Cardiac muscle cell (in vitro differentiated cells and primary cell): ENCODE measurements at places on chromosomes 4 and X.

DNA sequence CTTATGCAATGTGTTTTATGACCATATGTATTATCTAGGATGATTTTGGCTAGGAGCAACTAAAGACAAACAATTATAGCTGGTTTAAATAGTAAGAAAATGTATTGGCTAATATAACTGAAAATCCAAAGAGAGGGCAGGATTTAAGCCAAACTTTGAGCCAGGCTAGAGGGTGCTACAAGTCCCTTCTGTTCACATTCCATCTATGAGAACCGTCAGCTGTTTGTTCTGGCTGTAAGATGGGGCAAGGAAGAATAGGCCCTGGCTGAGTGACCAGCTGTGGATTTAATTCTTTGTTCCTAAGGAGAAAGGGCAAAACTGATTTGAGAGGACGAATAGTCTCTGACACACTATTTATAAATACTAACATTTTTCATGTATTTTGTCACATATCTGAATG, 79.2 kb upstream of the UGT8 start:
- no peak for DNase-seq
- H3K4me3 ChIP-seq = no peak overlapping the region
- H3K36me3 ChIP-seq = no peaks in the 10 kb centered on the region
- H3K4me1 ChIP-seq = no peaks in the 10 kb centered on the region

DNA sequence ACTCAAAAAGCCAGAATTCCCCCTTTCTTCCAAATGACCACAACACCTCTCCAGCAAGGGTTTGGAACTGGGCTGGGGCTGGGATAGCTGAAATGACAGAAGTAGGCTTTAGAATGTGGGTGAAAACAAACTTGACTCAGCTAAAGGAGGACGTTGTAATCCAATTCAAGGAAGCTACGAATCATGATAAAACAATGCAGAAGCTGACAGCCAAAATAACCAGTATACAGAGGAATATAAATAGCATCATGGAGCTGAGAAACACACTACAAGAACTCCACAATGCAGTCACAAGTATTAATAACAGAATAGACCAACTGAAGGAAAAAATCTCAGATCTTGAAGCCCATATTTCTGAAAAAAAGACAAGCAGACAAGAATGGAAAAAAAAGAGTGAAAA, 95.8 kb upstream of the TET2 start:
- H3K36me3 ChIP-seq = no peaks in the 10 kb centered on the region
- no peak for DNase-seq
- H3K27me3 ChIP-seq = no peaks in the 10 kb centered on the region
- no peaks in the 10 kb centered on the region for H3K4me1 ChIP-seq

DNA sequence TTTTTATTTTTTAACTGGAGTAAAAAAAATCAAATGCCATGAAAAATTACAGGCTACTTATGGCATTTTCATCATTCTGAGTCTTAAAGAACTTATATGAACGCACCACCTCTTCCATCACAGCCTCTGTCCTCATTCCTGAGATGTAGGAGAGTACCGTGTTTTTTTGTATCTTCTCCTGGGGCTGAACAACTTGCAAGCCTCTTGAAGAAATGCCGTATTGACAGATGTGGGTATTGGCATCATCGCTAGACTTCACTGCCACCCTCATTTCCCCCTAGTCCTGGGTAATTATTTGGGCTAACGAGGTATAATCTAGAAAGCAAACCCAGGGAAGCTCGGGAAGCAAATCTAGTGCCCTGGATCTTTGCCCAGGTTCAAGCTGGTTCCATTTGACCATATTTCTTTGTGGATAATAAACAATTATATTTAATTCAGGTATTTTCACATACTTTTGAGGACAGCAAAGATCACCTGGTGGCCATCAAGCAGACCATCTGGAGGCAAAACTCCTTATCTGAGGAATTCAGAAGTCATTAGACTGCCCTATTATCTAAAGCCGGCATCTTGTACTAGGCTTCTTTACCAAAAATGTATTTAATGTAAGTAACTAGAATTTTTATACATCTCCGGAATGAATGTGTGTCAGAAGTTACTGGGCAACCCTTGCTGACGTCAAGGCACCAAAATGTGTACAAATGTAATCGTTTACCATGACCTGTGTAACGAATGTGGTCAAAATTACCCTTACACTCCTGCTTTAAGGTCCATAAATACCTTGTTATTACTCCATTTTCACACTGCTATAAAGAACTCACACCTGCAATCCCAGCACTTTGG, 55.9 kb upstream of the WDR19 start:
- no peaks in the 10 kb centered on the region for H3K4me1 ChIP-seq
- H3K27ac ChIP-seq = no peak overlapping the region
- no peak for DNase-seq

- peak overlapping the region; percentile 37 for H3K27ac ChIP-seq
- no peaks in the 10 kb centered on the region for H3K4me1 ChIP-seq
- no peaks in the 10 kb centered on the region for H3K36me3 ChIP-seq
- DNase-seq = peak; percentile 53
- peak overlapping the region; percentile 64 for H3K4me3 ChIP-seq
These were observed 695 bp downstream of the MTM1 start for GRCh38 chrX:150569155-150569477.

GRCh38 chr4:73275318-73275654, 16.7 kb upstream of the ANKRD17 start:
- H3K36me3 ChIP-seq = no peaks in the 10 kb centered on the region
- DNase-seq = no peak

GRCh38 chrX:113726009-113726408, 857.9 kb upstream of the HTR2C start:
- no peaks in the 10 kb centered on the region for H3K27me3 ChIP-seq
- no peaks in the 10 kb centered on the region for H3K36me3 ChIP-seq
- no peaks in the 10 kb centered on the region for H3K4me1 ChIP-seq
- DNase-seq = no peak

DNA sequence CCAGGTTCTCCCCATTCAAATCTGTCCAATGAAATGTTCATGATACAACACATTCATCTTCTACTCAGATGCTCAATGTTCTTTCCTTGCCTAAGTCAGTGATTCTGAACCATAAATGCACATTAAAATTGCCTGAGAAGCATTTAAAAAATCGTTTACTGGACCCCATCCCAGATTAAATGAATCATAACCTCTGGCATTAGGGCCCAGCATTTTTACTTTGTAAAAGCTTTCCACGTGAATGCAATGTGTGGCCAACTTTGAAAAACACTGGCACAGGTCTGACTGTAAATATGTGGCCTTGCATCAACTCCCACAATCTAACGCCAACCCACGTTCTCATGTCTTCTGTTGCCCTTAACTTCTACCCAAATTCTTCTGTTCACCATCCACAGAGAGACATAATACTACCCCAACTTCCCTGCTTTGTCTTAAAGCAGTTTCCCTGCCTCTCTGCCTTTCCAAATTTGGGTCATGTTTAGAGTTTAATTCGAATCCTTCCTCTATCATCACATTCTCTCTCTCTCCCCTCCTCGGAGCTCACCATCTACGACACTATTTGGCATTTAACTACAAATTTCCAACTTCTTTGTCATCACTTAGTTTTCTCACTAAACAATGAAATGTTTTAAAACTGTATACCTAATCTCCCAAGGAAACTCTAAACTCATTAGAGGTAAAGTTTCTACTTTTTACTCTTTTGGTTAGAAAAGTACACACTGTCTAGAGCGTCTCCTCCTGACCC, 78.7 kb downstream of the PRKG2 start:
- H3K27me3 ChIP-seq = no peaks in the 10 kb centered on the region
- H3K36me3 ChIP-seq = no peaks in the 10 kb centered on the region
- peak; percentile 97 for DNase-seq
- no peaks in the 10 kb centered on the region for H3K4me1 ChIP-seq
- H3K4me3 ChIP-seq = no peak overlapping the region
- no peak overlapping the region for H3K27ac ChIP-seq

- no peak within 1 kb of the TSS for H3K27ac ChIP-seq
- peak; percentile 95 for DNase-seq
- no peaks in the 10 kb centered on the region for H3K27me3 ChIP-seq
- H3K36me3 ChIP-seq = no peaks in the 10 kb centered on the region
These were observed at the start of gene HAUS7 for GRCh38 chrX:153470411-153471363. TSS of gene HAUS7 (minus strand) at chrX:153470576. CDS start at chrX:153470557, 19 bp downstream.

GRCh38 chr4:13399257-13399656, 84.9 kb downstream of the RAB28 start:
- peaks cover 7% of the 10 kb centered on the region for H3K4me1 ChIP-seq
- H3K27me3 ChIP-seq = no peaks in the 10 kb centered on the region
- H3K36me3 ChIP-seq = no peaks in the 10 kb centered on the region
- DNase-seq = peak; percentile 17
- no peak overlapping the region for H3K4me3 ChIP-seq
- H3K27ac ChIP-seq = no peak overlapping the region

DNA sequence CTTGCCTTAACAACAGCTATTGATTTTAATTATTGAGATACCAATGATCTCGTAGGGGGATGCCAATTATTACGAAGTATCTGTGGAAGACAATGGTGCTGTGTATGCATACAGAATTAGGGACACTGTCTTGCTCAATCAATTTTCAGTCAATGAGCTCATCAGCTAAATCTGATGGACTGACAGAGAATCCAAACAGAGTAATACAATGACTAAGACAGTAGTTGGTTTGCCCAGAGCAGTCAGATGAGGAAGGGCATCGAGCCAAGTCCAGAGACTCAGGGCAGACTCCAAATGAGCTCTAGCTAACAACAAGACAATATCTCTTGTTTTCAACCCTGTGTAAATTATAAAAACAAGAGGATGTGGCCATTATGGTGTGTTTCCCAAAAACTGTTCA, 14.7 kb upstream of the GSX2 start:
- H3K36me3 ChIP-seq = no peaks in the 10 kb centered on the region
- no peaks in the 10 kb centered on the region for H3K4me1 ChIP-seq
- H3K4me3 ChIP-seq = no peak overlapping the region
- peak; percentile 80 for DNase-seq
- H3K27me3 ChIP-seq = peaks cover 4% of the 10 kb centered on the region

DNA sequence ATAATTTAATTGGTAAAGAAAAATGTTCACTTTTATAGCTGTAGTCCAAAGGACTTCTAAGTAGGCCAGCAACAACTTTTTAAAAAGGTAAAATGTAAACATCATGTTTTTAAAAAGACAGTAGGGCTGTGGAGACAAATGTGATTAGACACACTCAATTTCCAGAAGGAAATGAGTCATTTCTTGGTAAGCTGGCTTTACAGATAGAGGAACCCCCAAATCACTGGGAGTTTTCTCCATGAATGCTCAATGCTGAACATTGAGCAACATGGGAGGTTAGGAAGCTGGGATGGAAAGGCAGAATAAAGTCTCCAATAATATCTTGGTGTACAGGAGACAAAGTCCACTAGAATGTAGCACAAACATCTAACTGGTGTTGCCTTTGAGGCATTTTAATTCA, 121.3 kb downstream of the NWD2 start:
- H3K36me3 ChIP-seq = no peaks in the 10 kb centered on the region
- H3K27ac ChIP-seq = no peak overlapping the region
- peak; percentile 18 for DNase-seq
- no peak overlapping the region for H3K4me3 ChIP-seq
- peaks cover 2% of the 10 kb centered on the region for H3K27me3 ChIP-seq
- no peaks in the 10 kb centered on the region for H3K4me1 ChIP-seq

DNA sequence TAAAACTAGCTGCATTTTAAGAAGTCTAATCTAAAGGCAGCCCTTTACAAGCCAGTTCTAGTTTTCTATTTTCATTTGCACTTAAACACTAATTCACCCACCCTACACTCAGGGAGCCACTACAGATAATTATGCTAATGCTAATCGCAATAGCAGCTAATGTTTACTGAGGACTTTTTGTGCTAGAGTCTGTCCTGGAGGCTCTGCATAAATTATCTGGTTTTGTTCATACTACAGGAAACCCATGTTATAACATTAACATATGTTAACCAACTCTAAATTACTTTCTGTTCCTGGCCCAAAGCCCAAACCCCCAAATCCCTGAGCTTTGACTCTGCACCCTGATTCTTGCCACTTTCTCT, 480 bp upstream of the RADX start:
- H3K27me3 ChIP-seq = peaks cover 59% of the 10 kb centered on the region
- no peak for DNase-seq
- no peaks in the 10 kb centered on the region for H3K36me3 ChIP-seq
- peaks cover 3% of the 10 kb centered on the region for H3K4me1 ChIP-seq
- peak overlapping the region; percentile 35 for H3K4me3 ChIP-seq

GRCh38 chrX:34866646-34867045, 76.0 kb upstream of the FAM47B start:
- no peak overlapping the region for H3K4me3 ChIP-seq
- no peaks in the 10 kb centered on the region for H3K27me3 ChIP-seq
- DNase-seq = no peak
- H3K27ac ChIP-seq = no peak overlapping the region

DNA sequence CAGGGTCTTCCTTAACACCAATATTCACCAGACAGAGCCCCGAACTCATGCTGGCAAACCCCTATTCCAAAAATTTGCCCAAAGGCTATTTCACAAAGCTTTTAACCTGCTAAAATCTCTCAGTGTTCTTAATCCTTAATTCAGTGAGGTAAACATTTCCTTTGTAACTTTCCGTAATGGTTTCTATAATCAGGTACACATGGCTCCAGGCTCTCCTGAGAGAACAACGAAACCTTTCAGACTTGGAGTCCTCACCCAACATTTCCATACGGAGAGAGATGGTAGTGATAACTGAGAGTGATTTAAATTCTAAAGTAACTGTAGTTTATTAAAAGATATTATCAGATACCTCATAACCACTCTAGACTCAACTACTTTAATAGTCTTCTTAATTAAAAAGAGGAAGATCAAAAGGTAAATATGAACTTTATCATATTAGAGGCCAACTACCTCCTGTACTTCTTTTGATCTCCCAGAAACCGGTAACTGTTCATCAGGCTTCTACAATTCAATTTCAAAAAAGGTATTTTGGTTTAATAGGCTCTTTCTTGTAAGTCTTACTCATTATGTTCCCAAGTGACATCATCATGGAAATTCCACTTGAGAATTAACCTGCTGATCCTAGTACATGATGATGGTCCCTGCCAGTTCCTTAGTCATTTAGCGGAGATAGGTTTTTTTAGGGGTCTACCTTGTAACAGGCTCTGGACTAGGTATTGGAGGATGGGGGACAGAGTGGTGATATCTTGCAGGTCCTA, 91.4 kb upstream of the UCP1 start:
- no peak for DNase-seq
- H3K4me3 ChIP-seq = no peak overlapping the region
- no peaks in the 10 kb centered on the region for H3K27me3 ChIP-seq

- no peak overlapping the region for H3K4me3 ChIP-seq
- H3K36me3 ChIP-seq = no peaks in the 10 kb centered on the region
- no peaks in the 10 kb centered on the region for H3K27me3 ChIP-seq
- DNase-seq = no peak
- no peak overlapping the region for H3K27ac ChIP-seq
These were observed 5.0 kb upstream of the FBXW7 start for GRCh38 chr4:152540941-152541340.

- H3K27me3 ChIP-seq = no peaks in the 10 kb centered on the region
- no peaks in the 10 kb centered on the region for H3K36me3 ChIP-seq
- no peak overlapping the region for H3K4me3 ChIP-seq
- no peaks in the 10 kb centered on the region for H3K4me1 ChIP-seq
These were observed 198.1 kb upstream of the RBPJ start for GRCh38 chr4:26122690-26123089.

- no peaks in the 10 kb centered on the region for H3K36me3 ChIP-seq
- no peaks in the 10 kb centered on the region for H3K4me1 ChIP-seq
- no peak overlapping the region for H3K27ac ChIP-seq
- no peaks in the 10 kb centered on the region for H3K27me3 ChIP-seq
These were observed 91.3 kb upstream of the WDR44 start for GRCh38 chrX:118254611-118255010.
